Activated CD8-positive, alpha-beta memory T cell treated with anti-CD3 and anti-CD28 coated beads, Interleukin-2, amount 50 U/mL, for 48 hours (primary cell): ENCODE measurements at places on chromosomes 7 and 10.

GRCh38 chr10:95133997-95134396 lies 60.0 kb upstream of the ACSM6 start:
- no peak for DNase-seq

GRCh38 chr10:80137031-80137862 lies 4.7 kb downstream of the PLAC9 start:
- no peak for DNase-seq

- DNase-seq: peak; percentile 56
These were observed 626 bp downstream of the PRPF18 start for GRCh38 chr10:13587391-13587790.

DNA sequence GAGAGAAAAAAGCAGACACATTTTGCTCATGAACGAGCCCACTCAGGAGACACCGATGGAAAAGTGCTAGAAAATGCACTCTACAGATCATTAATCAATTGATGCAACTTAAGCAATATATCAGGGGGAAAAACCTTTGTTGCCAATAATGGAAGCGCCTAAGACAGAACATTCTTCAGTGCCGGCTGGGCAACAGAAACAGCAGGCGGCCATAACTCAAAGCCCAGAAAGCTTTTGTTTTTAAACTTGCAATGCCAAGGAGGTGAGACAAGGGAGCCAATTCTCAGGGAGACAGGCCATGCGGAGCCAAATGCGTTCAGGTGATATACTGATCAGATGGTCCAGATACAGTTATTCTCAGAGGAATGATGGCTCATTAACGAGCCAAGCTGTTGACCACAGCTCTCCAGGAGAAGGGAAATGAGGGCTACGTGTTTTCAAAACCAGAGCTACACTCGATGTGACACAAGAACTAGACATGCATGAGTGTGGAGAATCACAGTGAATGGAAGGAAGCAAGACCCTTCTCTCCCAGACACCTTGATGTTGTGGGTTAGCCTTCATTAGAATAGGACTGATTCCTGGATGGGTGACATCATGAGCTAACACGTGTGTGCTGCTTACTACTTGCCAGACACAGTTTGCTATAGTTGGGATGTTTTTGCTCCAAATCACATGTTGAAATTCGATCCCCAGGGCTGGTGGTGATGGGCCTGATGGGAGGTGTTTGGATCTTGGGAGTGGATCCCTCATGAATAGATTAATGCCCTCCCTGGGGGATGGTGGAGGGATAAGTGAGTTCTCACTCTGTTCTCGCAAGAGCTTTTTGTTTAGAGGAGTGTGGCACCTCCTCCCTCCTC lies 79.1 kb upstream of the KCNMA1 start:
- no peak for DNase-seq

DNA sequence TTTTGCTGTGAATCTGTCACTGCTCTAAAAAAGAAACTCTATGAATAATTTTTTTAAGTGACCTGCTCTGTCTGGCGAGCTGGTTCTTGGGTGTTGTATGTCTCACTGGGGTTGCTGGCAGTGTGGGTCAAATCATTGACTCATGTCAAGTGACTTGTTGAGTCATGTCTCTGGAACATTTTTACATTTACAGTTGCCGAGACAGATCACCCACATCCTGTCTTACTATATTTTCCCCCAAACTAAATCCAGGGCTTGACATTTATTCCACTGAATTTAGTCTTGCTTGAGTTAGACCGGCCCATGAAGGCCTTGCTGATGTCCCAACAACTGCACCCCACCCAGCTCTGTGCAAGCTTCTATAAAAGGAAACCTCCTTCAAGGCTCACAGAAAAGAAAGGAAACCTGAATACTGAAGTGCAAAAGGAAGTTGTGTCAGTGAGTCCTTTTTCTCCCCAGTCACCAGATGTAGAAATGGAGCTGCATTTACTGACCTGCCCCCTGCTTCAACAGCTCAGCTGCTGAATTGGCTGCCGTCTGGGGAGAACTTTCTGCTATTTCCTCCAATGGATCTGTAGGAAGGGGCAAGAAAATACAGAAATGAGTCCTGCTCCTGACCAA lies 290.3 kb downstream of the TNS3 start:
- no peak for DNase-seq

GRCh38 chr10:45224219-45224841 lies 91.1 kb downstream of the OR13A1 start:
- DNase-seq: no peak

GRCh38 chr7:99002827-99003212 lies 124.5 kb downstream of the TRRAP start:
- peak; percentile 33 for DNase-seq

DNA sequence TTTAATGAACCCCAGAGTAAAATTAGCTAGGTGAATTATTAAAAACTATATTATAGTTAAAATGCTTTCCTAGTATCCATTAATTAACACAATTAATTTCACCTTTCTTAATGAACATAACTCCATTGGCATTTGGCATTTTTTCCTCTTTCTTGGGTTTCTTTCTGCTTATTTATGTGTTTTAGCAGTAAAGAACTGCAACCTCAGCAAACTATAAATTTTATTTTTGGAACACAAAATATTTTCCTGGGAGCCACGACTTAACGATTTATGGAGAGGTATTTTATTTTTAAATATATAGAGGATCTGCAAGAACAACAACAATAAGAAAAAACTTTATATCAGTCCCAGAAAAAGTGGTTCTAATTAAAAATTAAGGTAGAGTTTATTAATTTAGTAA lies 447.4 kb upstream of the ETV1 start:
- DNase-seq: no peak

DNA sequence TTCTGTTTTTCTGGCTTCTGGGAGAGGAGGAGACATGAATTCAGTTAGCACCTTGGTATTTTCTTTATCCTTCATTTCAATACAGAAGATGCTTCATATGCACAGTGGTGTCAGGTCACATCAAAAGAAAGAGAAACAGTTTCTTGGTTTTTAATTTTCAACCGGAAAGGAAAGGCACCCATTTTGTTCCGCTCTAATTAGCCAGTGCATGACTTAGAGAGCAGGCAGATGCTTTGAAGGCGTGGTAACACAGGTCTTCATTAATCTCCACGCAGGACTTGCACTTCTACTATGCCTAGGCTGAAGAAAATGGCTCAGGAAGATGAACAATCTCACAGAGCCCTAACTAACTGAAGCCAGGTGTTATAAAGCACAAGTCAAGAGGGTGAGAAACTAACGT lies 70.4 kb upstream of the ATRNL1 start:
- DNase-seq: no peak

DNA sequence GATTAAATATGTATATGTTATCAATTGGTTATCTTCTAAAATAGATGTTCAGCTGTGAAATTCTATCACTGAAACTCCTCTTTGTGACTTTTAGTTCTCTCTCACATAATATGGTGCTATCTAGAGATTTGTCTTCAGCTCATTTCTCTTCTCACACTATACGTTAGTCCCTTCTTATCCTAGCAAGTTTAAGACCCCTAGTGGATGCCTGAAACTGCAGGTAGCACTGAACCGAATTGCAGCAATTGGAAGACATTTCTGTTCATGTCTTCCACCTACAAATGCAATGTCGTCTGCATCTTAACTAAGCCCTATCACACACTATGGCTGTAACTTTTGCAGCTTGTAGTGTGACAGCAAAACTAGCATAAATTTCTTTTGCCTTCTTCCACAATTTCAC lies 442.7 kb upstream of the POM121L12 start:
- no peak for DNase-seq
